Right ventricle myocardium superior (tissue), 1 donor: ENCODE measurements at places on chromosomes 5 and 9. TPM values are rescaled to one million over a fixed set of nuclear protein-coding genes. Genes with fewer than 3 reads are reported as not detected.

FSTL4 gene
- not detected for total RNA-seq

PLAC8L1 gene
- not detected for total RNA-seq

EGR1 gene
- 6.8 TPM for total RNA-seq

GTF2H2C gene
- total RNA-seq = 19.5 TPM

IL3 gene
- total RNA-seq = not detected

PCDHAC2 gene
- 0.48 TPM for total RNA-seq

GBGT1 gene
- 6.4 TPM for total RNA-seq

RACK1 gene
- 577 TPM for total RNA-seq

HNRNPA0 gene
- 12.1 TPM for total RNA-seq

FAM153A gene
- total RNA-seq = 0.56 TPM

PCDHGA2 gene
- total RNA-seq = 6.5 TPM

SPAG8 gene
- total RNA-seq = 1.8 TPM

MYOT gene
- 11.7 TPM for total RNA-seq

ANKHD1 gene
- total RNA-seq = 55.8 TPM

TRIP13 gene
- 0.48 TPM for total RNA-seq

CMYA5 gene
- 917 TPM for total RNA-seq

IFNB1 gene
- not detected for total RNA-seq

GMCL2 gene
- not detected for total RNA-seq

DDX41 gene
- 22.6 TPM for total RNA-seq

ANKRD34B gene
- total RNA-seq = not detected

RNF14 gene
- 104 TPM for total RNA-seq

COL27A1 gene
- 8.0 TPM for total RNA-seq

WNT8A gene
- not detected for total RNA-seq

OSMR gene
- 10.9 TPM for total RNA-seq

MCIDAS gene
- total RNA-seq = not detected

TAF11L12 gene
- total RNA-seq = not detected

TEX48 gene
- total RNA-seq = not detected

PCA3 gene
- total RNA-seq = not detected

PNPLA7 gene
- 12.2 TPM for total RNA-seq

MARCHF6 gene
- 170 TPM for total RNA-seq

IL13 gene
- not detected for total RNA-seq

CD14 gene
- 37.7 TPM for total RNA-seq

TMEM8B gene
- 13.3 TPM for total RNA-seq

ORM2 gene
- not detected for total RNA-seq

KCTD16 gene
- total RNA-seq = 0.03 TPM

GABBR2 gene
- 0.30 TPM for total RNA-seq

TMEM252 gene
- not detected for total RNA-seq

BTNL3 gene
- not detected for total RNA-seq

KIF12 gene
- total RNA-seq = not detected

FKTN gene
- 6.3 TPM for total RNA-seq

MEGF10 gene
- 0.78 TPM for total RNA-seq

SLC34A3 gene
- total RNA-seq = not detected

CCL27 gene
- total RNA-seq = not detected

PCDHGA8 gene
- total RNA-seq = 10.1 TPM

SLC6A7 gene
- total RNA-seq = not detected

RNF180 gene
- 12.4 TPM for total RNA-seq

NEUROG1 gene
- total RNA-seq = not detected

SPATA6L gene
- total RNA-seq = 0.35 TPM

FAM170A gene
- not detected for total RNA-seq
